ENCODE measurements at places on chromosomes 6 and 20.

- DNase-seq = no peak
Observed at GRCh38 chr6:159989492-159990480, 20.9 kb downstream of the IGF2R start.

DNA sequence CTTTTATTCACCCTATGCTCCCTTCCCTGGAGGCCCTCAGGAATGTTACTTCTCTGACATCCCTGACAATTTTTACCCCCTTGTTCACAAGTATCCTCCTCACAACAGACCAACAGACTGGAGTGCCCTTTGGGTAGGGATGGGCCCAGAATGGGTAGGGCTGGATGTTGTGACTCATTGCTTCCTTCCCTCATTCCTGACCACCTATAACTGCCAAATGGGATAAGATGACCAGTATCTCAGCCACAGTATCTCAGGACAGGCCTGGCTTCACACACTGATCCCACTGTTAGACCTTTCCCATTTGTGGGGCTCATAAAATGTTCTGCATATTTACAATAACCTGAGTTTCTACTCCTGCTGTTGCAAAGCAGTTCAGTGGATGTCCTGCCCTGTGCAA is 223.0 kb upstream of the LRFN2 start:
- no peak for DNase-seq

DNA sequence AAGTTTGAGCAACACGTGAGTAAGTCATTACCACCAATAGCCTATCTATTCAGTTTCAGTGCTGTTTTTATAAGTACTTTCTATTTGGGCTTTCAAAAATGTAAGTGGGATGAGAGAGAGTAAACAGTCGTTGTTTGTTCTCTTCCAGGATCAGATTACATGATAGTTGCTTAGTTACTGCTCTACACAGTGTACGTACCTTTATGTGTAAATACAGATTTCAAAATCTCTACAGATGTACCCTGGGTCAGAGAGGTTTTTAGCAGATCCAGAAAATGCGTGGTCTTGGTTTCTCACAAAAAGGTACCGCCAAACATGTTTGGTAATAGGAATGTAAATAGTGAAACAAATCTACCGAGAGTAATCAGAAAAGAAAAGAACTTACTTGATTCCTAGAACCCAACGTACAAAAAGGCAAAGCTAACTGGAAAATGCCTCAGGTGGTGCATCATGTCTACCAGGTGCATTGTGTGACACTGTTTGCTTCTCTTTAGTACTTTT is 421.1 kb downstream of the BCKDHB start:
- no peak for DNase-seq

DNA sequence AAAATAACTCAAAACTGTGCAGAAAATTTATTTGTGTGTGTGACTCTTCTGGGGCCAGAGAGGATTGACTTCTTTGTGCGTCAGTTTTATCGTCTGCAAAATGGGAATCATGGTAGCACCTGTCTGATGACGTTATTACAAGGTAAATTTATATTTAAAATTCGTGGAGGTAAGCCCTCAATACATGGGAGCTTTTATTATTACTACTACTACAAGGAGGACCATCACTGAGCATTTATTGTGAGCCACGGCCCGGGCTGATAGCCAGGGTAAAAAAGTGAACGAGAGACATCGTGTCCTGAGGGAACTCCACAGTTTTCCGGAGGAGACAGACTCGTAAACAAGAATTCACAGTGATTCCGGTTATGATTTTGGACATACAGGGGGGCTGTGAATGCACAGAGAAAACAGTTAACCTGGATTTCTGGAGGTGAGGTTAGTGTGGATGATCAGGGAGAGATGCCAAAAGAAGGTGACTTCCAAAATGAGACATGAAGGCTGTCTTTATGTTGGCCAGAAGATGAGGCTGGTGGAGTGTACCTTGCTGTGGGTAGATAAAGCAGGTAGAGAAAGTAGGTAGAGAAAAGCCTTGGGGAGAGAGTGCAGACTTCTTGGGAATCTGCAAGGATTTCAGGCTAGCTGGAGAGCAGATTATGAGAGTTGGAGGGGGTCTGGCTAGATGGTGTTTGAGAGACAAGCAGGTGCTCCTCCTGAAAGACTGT is 10.6 kb upstream of the SERINC3 start:
- no peak for DNase-seq

- DNase-seq = no peak
Observed at GRCh38 chr20:49859011-49859410, 46.4 kb downstream of the SLC9A8 start.

DNA sequence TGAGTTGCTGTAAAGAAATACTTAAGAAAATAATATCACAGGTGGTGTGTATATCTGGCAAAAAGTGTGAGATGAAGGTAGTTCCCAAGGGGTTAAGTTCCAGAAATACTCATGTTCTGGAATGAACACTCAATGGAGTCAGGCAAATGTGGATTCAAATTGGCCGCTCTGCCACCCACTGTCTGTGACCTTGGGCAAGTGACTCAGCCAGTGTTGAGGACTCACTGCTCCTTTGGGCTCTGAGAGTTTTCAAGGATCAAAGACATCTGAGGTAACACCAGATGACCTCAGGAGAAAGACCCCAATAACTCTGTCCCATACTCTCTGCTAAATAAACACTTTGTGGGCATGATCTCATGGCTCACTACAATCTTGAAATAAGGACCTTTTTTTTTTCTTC is 59.2 kb upstream of the EYA2 start:
- no peak for DNase-seq

GRCh38 chr6:20998748-20999448 is 464.6 kb downstream of the CDKAL1 start:
- no peak for DNase-seq

DNA sequence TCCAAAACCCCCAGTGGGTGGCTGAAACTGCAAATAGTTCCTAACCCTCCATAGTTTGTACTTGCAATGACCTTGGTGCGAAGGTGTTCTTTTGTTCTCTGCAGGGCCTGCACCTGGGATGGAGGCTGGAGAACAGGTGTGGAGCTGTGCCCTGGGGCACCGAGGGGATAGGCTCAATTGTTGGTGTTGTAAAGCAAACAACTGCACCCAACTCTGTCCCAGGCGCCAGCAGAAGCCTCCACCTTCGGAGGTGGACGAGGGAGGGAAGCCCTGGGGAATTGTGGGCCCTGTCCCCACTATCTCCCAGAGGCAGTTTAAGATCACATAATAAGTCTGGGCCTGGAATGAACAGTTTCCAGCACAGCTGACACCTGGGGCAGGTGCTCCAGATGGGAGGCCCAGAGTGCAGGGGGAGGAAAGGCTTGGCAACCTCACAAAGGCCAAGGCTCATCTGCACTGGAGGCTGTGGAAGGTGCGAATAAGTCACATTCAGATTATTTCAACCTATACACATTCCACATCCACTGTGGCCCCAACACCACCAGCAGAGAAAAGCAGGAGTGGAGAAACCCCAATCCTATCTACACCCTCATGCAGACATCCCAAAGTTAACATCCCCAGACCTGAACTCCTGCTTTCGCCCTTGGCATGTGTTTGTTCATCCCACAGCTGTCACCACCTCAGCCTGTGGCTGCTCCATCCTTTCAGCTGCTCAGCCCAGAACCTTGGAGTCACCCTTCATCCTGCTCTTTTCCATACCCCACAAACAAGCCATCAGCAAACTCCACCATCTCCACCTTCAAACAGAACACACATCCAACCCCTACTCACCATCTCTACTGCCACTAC is 12.3 kb upstream of the CBFA2T2 start:
- DNase-seq = no peak

DNA sequence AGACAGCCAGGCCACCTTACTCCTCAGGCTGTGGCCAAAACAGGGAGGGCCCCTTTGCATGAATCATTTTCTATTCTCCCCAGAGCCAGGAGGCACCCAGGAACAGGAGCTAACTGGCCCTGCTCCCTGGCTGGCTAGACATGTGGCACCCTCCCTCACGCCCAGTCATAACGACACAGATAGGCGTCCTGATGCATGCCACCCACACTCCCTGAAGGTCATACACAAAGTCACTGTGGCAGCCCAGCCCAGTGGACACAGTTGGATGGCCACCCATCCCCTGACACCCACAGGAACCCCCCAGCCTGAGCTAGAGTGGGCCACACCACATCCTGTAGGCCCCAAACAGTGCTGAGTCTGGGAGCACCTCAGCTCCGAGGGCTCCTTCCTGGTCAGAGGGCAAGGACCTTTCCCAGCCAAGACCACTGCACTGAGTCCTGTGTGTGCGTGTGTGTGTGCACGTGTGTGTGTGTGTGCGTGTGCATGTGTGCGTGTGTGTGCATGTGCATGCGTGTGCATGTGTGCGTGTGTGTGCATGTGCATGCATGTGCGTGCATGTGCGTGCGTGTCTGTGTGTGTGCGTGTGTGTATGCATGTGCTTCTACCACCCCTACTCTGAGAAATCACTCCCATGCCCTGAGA is 21.6 kb downstream of the TFEB start:
- no peak for DNase-seq

- DNase-seq = no peak
Observed at GRCh38 chr20:62190639-62191411, 8.0 kb downstream of the MTG2 start.

- DNase-seq = no peak
Observed at GRCh38 chr6:139820210-139820609, 445.8 kb upstream of the CITED2 start.

DNA sequence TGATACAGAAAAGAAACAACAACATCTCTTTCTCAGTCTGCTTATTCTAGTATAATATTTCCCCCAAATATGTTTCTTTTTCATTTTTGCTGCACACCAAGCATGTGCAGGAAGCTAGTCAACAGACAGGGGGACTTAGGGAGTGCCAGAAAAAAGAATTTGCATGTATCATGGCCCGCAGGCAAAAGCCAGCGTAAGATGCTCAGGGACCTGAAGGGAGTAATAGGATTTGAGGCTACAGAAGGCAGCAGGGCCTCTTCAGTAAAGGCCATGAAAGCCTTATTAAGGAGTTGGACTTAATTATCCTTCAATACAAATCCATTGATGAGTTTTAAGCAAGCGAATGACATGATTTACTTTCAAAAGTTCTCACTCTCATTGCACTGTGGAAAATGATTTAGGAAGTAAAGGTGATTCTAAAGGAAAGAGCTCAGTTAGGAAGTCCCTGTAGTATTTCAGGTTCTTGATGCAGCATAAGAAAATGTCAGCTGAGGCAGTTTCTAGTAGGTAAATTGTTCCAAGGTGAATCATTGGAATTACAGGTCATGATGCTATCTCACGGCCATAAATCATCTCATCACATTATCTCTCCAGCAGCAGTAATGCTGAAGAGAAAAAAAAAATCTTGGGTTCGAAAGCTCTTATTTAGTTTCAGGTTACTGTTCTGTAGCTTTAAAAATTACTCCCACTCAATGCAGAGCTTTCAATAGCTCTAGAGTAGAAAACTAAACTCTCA is 94.8 kb downstream of the PTCHD4 start:
- DNase-seq = no peak

DNA sequence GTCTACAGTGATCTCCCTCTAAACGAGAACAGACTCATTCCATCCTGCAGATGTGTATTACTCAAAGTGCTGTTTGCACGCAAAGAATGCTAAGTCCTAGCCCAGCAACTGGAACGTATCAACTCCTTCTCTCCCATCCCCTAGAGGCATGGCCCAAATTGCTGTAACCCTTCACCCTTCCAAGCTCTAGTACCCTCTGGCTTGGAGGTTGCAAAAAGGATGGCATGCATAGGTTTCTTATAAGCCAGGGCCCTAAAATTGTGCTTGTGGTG is 71.5 kb upstream of the TGM3 start:
- DNase-seq = no peak

DNA sequence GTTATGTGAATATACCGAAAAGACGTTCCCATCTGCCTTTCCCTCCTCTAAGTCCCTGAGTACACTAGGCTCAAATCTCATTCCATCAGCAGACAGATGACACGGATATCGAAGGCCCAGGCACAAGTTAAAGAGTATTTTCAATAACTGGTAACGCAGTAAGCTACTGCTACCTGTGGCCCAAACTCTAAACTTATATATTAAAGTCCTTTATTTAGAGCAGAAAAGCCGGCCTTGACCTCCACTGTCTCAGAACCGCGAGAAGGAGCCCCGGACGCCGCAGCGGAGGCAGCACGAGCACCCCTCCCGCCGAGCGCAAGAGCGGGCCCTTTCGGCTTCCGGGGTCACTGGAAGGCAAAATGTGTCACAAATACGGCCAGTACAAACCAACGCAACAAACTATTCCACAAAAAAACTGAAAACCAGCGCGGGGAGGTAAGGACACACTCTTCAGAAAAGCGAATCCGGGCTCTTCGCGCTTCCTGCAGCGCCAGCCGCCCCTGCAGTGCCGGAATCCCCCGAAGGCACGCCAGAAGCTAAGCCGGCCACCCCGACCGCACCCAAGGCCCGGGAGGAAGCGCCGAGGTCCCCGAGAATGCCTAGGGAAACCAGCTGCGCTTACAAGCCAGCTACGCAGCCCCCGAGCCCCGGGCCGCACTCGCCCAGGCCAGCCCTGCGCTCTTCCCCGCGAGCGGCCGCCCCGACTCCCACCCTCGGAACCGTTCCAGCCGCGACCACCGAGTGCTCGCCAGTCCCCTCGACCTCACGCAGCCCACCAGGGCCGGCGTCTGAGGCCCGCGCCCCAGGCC is 681 bp downstream of the DIDO1 start:
- DNase-seq = peak; percentile 49

GRCh38 chr6:125275779-125276178 is 26.0 kb downstream of the HDDC2 start:
- DNase-seq = no peak

GRCh38 chr20:23763345-23763744 is 12.6 kb upstream of the CST1 start:
- DNase-seq = no peak

DNA sequence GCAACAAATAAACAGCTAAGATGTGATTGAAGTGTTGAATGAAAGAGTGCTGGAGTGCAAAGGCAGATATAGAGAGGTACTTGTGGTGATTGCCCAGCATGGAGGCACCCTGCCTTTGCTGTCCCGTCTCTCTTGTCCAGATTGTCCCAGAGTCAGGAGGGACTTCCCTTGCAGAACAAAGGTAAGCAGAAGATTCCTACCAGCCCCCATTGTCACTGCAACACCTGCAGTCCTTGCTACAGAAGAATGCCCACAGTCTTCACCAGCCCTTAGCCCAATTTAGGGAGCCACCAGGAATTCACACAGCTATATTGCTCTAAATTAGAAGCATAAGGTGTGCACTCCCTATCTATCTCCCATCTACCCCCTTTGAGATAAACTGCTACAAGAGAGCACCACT is 491.8 kb downstream of the KIF16B start:
- DNase-seq = no peak

GRCh38 chr6:34196833-34197195 is 39.9 kb upstream of the HMGA1 start:
- no peak for DNase-seq

DNA sequence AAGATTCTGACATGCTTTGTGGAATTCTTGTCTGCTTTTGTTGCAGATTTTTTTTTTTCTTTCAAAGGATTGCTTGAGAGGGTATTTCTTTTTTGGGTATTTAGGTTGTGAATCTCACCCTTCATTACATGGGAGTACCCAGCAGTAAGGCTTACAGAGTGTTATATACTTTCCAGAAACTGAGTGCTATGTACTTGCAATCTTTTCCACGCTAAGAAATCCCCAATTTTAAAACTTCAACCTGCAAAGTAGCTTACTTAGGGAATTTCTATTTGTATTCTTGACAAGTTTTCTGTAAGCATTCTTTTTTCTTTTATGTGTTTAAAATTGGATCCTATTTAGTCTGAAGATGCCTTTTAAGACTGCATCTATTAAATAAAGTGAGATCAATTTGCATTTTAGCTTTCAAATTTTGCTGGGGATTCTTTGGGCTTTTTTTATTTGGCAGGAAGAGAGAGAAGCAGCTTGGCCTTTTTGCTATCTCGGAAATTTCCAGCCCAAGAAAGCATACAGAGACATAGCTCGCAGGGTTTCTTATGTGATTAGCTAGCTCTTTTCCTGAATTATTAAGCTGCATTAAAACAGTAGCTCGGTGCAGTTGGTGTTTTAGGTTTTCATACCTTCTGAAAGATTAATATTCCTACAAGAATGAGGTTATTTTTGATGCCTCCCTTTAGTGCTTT is 42.6 kb downstream of the KCNS1 start:
- no peak for DNase-seq
